ENCODE measurements at places on chromosomes 5 and 9.

GRCh38 chr9:97406620-97407177 lies 5.2 kb upstream of the TDRD7 start:
- DNase-seq = no peak

DNA sequence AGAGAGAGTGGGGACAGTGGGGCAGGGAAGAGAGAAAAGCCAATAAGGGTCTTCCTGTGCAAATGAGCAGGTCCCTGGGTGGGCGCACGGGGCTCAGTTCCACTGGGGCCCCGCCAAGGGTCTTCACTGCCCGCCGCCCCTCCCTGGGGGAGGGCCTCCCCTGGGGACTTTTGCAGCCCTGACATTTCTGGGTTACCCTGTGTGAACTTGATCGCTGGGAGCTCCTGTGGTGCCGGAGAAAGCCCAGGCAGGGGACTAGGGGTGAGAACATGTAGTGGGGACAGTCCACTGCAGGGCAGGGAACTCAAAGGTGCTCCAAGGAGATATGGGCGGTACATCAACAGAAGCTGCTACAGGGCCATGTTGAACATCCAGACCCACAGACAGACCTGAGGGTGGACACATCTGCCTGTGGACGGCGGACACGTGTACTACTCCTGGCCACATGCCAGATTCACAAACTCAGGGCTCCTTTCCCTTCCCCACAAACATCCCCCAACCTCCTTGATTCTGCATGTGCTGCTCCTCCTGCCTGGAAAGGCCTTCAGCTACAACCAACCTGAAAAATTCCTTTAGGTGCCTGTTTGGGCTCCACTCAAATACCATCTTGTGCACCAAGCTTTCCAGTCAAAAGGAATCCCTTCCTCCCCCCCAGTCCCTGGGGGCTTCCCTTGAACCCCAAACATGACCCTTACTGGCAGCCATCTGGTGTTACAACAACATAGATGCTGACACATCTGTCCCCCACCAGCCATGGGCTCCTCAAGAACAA lies 43.0 kb upstream of the NEK6 start:
- no peak for DNase-seq

- no peak for DNase-seq
Observed at GRCh38 chr9:108052431-108053080, 563.0 kb upstream of the KLF4 start.

GRCh38 chr5:84287951-84288350 lies 96.7 kb downstream of the EDIL3 start:
- DNase-seq = peak; percentile 93

- DNase-seq = peak; percentile 36
Observed at GRCh38 chr5:94181895-94182294, 436.5 kb downstream of the KIAA0825 start.

- no peak for DNase-seq
Observed at GRCh38 chr9:17009071-17009470, 125.8 kb upstream of the CNTLN start.

GRCh38 chr5:140113699-140114263 lies at the start of gene PURA:
PURA (plus strand) TSS chr5:140114109; CDS start chr5:140114182, 73 bp downstream.
- DNase-seq = peak; percentile 96

- peak; percentile 36 for DNase-seq
Observed at GRCh38 chr5:134174841-134175839, 1.6 kb downstream of the SKP1 start.

DNA sequence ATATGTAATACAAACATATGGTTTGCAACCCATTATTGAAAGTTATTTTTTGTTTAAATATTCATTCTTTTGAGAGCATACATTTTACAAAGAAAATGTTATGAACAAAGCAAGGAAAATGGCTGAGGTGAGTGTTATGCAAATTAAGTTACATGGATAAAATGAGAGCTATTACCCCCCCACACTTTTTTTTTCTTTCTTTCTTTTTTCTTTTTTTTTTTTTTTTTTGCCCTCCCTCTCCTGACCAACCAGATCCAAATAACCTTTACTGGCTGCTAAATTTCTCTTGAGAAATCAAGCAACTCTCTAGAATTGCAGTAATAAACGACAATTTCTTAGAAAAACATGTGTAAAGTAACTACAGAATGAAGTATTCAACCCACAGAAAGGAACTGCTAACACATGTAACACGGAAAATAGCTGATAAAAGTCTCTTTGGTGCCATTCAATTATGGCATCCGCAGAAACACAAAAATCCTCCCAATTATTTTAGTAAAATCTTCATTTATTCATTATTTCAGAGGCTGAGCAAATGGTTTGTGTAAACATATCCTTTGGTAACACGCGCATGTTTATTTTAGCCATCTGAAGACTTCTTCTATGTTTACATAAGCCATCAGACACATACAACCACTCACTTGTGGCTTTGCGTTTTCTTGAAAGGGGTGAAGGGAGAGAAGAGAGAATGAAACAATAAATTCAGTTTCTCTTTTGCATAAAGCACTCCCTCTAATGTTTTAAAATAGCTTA lies 216.1 kb downstream of the NFIB start:
- DNase-seq = no peak

GRCh38 chr5:168796593-168797580 lies 217.7 kb upstream of the PANK3 start:
- no peak for DNase-seq

GRCh38 chr5:130066644-130067043 lies 162.4 kb downstream of the CHSY3 start:
- DNase-seq = no peak

DNA sequence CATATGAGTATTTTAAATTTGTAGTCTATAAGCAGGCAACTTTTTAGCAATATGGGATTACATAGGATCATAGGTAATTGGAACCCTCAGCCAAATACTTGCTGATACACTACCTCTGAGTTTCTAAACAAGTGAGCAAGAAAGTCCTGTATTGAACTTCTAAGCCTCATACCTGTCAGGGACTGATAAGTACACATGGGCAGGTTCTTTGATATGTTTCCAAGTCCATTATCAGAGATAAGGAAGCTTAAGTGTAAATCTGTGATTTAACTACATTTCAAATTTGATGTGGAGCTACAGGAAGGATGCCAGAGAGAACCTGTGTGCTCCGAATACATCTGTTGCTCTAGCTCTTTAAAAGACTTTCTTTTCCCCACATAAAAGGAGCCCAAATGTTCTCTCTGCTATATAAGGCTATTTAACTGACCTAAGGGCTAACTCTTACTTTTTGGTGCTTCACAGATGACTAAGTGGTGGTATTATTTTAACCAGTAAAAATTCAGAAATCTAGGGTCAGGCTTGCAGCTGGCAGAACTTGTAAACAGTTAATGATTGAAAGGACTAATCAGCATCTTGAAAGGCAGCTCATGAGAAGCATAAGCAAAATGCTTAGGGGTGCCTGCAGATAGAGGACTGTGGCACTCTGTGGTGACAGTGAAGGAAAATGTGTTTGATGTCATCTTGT lies 228.6 kb downstream of the NR3C1 start:
- no peak for DNase-seq

GRCh38 chr9:34380511-34381315 lies 4.0 kb upstream of the MYORG start:
- peak; percentile 72 for DNase-seq

- peak; percentile 93 for DNase-seq
Observed at GRCh38 chr9:136901516-136902258, 15.4 kb downstream of the TRAF2 start.
